ENCODE measurements at places on chromosomes 12 and 14.

DNA sequence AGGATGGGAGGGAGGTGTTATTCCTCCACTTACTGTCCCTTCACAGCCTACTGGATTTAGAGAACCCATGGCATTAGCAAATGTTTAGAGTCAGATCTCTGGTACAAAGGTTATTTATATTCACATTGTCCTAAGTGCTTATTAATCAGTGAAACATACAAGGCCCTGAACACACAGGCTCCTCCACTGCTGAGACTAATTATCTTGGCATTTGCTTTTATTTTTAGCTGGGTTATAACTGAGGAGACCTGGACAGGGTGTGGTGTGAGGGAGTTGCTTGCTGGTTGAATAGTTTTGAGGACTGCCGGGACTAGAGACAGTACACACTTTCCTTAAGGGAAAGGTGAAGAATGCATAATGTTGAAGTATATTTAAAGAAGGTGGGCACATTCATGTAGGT, 77.5 kb downstream of the FIGNL2 start:
- no peak for DNase-seq

DNA sequence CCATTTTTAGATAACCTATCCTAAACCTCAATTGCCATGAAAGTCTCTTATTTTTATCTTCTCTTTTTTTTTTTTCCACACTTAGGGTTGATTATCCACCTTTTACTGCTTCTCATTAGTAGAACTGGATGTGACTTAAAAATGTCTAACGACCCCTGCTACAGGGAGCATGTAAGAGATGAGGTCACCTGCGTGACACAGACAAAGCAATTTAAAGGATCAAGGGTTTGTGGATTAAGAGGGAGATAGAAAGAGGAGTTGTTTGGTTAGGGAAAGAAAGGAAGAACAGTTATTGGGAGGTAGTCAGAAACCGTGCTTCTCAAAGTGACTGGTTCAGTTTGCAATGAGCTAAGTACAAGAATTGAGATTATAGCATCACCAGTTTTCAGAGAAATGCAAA, 239.1 kb downstream of the ALX1 start:
- no peak for DNase-seq

DNA sequence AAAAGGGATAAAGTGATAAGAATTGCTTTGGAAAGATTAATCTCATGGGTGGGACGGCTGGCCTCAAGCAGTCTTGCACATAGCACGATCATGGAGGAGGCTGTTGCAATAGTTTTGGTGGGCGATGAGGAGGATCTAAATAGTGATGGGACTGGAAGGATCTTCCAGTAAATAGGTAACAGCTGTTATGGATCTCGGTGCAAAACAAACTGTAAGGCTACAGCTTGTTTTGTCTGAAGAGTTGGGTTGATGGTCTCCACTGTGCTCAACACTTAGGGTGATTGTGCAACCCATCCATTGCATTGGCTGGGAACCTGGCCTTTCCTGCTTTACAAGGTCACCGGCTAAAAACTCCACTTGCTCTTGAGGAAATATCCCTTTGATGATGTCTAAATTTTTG, 21.0 kb downstream of the IGF1 start:
- no peak for DNase-seq

- no peak for DNase-seq
These were observed 44.4 kb downstream of the AEBP2 start for GRCh38 chr12:19483727-19484126.

GRCh38 chr14:90062822-90063539, 1.2 kb downstream of the KCNK13 start:
- no peak for DNase-seq

GRCh38 chr12:68560851-68561422, 49.8 kb upstream of the RAP1B start:
- DNase-seq, result no peak

- no peak for DNase-seq
These were observed 54.7 kb downstream of the ASCL1 start for GRCh38 chr12:103011974-103012763.

DNA sequence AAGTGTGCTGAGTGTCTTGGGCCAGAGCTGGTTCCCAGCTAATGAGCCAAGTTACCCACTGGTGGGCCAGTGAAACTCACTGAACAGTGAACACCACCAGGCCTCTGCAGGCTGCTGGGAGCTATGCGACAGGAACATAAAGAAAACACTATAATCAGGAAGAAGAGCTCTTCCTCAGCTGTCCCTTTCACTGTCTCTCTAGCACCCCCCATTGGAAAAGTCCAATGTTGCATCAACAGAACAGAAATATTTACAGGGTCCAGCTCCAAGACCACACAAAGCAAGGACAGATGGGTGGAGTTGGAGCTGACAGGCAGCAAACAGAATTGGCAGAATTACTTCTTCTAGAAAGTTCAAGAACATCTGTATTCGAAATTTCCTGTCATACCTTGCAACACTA, 903.6 kb upstream of the TMEM132C start:
- DNase-seq, result no peak

DNA sequence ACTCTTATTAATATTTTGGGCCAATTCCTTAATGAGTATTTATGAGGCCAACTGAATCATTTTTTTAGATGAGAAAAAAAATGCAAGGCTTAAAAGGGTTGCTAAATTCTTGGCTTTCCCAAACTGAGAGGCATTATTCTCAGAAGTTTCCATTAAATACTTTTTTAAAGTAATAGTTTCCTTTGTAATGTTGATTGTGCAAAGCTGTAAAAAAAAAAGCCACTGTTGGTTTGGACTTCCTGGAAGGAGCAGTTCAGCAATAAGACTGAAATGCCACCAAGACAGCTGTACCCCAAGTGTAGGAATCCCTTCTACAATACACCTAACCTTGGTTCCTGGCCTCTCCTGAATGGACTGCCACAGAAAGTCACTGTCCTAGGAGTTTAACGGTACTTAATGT, 231.3 kb downstream of the MON2 start:
- DNase-seq, result no peak

All from CD4-positive, alpha-beta T cell treated with Interleukin-2 at 100 ng/mL for 4 hours (primary cell).